ENCODE measurements at places on chromosomes 7 and 10.

DNA sequence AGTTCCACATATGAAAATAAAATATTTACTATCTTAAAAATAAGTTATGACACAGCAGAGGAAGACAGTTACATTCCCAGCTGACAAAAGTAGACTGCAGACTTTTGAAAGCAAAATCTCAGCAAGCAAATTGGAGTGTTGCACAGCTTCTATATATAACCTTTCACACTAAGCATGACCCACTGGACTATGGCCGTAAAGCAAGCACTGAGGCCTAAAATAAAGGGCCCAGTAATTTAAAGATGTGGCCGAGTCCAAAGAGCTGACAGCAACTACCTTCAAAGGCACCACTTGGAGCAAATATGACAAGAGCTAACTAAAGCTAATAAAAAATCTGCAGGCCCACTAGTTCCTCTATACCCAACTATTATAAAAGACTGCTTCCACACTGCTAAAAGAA lies 6.5 kb downstream of the GDI2 start:
- DNase-seq, result no peak

- DNase-seq, result no peak
These were observed 118.1 kb downstream of the PTPRN2 start for GRCh38 chr7:158469396-158470051.

DNA sequence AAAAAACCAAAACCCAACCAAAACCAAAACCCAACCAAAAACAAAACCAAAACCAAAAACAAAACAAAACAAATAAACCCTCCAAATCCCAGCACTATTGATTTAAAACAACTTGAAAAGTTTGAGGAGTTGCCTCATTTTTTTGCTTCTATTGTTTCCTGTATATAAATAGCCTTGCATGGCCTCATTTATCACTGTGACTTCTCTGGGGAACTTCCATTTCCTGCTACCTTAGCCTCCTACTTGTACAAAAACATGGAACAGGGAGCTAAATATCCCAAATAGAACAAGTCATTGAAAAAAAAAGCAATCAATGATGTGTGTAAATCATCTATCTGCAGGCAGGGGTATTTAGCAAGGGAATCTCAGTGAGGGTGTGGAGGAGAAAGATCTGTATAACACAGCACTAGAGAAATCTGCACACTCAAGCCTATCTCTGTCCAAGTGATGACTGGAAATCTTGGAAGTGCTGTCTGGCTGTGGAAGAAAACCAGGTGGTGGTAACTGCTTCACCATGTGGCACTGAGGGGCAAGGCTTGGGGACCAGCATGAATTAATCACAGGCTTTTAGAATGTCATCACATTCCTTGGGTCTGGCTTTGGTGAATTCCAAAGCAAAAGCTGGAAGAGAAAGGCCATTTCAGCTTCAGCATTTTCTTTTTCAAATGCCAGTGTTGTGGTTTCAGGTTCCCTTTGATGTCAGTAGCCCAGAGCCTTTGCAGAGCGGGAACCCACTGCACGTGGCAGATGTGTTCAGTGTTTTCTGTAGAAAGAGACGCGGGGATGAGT lies 349.5 kb upstream of the ZNF32 start:
- no peak for DNase-seq

GRCh38 chr10:119542988-119543813 lies 682 bp upstream of the RGS10 start:
- no peak for DNase-seq

GRCh38 chr7:43546231-43546630 lies 36.7 kb upstream of the STK17A start:
- no peak for DNase-seq

DNA sequence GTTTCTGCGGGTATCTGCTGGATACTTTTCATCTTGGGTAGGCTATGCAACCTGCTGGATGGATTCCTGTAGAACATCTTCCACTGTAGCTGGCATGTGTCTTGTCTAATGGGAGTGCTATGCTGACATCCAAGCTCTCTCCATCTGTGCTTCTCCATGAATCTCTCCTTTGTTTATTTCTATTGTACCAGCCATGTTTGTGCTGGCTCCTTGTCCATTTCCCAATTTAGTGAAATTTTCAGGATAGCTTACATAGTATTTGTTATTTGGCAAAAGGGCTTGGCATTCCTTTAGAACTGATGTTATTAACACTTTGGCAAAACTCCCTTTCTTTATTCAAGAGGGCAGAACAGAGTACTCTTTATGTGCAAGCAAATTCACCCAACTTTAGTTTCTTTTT lies 198.0 kb downstream of the CSTF2T start:
- no peak for DNase-seq

DNA sequence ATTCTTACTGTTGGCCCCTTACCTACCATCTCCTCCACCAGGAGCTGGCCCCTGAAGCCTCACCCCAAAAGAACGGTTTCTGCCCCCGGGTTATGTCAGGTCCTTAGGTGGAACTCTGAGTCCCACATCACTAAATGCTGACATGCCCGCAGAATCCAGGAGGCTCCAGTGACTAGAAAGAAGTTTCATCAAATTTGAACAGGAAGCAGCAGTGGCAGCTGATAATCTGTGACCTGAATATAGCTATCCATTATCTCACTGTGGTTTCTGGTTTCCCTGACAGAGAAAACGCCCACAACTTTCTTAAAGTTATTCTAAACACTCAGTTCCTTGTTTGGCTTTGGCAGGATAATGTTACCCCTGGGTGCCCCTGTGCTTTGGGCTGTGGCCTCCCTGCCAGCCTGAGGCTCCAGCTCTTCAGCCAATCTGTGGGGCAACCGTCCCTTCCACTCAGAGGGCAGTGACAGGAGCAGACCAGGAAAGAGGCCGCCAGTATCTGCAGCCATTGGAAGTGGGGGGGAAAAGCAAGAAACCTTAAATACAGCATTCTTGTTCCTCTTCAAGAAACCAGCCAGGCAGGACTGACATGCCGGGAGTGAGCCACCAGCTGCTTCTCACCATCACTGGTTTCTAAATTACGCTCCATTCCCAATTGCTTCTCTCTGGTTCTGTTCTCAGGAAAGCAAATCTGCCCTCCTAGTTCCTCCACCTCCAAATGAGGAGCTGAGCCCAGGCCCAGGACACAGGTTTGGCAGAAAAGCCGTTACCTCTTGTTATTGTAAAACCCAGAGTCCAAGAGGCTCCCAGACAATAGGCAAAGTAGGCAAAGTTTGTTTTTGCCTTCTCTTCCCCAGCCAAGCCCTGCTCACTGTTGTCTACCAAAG lies 41.2 kb upstream of the VCL start:
- no peak for DNase-seq

DNA sequence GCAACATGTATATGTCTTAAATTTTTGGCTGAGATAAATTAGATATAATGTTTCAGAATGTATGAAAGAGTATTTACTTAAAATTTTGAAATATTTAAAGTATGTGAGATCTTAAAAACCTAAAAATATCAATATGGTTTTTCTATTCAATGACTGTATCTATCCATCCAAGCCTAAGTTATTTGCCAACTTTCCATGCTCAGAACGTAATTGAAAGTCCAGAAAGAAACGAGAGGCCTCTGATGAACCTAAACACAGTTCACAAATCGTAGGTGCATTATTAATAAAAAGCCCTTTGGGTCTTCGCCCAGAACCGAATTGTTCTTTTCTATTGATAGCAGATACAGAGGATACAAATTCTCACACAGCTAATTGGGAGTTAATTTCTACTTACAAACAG lies 6.5 kb downstream of the SVIL start:
- DNase-seq, result no peak

DNA sequence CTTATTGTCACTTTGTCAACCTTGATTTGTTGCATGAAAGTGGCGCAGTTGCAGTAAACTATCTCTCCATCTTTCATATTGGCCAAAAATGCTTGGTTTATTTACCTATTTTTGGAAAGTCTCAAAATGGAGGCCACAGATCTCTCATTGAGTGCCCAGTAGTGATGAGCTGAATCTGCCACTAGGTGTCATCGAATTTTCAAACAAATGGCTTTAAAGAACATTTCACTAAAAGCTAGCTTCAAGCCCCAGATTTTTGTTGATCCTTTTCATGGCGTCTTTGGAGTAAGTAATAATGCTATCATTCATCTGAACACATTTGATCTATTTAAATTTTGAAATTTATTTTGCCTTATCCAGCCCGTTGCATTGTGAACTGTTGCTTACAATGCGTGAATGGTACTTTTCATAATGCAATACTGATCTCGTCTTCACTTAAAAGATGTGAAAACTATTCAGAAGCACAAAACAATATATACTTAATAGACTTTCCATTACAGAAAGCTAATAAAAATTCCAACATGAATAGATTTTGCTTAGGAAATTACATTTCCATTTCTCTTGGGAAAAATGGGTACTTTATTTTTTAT lies 236.2 kb downstream of the DNAJB9 start:
- no peak for DNase-seq

DNA sequence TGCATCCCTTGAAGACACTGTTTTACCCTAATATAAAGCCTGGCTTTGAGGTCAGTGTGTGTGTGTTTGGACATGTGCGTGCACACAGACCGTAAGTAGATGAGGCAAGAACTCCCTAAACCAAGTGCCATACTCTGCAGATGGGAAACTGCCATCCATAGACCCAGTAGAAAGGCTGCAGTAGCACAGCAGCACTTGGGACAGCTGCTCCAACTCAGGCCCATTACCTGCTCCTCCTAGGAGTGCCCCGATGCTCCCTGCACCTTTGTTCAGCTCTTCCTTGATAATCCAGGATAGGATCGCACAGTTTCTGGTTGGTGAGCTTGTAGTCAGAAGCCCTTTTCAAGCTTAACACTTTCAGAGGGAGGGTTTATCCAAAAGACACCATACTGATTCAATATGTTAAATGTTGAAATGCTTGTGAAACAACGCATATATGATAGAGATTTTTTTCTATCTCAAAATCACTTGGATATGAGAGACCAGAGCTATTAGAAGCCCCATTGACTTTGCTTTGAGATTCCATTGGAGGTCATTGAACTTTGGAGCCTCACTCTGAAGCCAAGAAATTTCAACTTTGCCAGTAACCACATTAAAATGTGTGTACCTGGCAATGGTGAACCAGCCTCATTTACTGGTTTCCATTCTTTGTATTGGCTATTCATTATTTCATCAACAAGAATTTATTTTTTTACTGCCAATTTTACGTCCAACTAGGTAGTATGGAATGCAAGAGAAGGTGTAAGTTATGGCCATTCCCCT lies 757.0 kb upstream of the GALNT17 start:
- no peak for DNase-seq
